ENCODE measurements at places on chromosomes 7 and 10.

DNA sequence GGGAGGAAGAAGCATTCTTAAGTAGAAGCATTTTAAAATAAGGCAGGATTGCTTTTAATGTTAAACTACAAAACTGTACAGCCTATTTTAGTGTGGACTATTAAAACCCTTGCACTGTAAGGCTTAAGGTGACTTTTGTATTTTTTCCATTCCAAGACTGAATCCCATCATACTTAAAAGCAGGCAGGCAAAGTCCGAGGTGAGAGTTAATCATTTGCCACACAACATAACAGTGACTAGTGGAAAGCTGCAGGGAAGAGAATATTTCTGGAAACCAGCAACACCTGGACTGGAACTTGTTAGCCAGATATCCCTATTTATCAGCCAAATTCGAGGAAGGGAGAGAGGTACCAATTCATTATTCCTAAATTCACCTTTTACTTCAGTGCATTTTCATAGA is 3.5 kb downstream of the PRR15 start:
- DNase-seq, result no peak

DNA sequence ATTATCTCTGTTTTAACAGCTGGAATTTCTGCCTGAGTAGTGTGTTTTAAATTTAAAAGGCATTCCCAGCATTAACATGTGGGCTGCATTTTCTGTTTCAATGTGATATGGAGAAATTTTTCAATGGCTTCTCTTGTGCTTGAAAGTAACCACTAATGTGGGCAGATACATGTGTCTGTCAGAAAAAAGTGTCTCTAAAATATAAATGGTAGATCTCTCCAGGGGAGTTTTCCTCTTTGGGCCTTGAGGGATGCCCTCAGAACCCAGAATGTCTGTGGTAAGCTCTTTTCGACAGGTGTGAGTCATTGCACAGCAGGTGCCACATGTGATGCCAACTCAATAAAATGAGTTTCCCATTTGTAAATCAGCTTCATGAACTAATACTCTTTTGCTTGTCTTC is 221.1 kb downstream of the SEMA3E start:
- no peak for DNase-seq

DNA sequence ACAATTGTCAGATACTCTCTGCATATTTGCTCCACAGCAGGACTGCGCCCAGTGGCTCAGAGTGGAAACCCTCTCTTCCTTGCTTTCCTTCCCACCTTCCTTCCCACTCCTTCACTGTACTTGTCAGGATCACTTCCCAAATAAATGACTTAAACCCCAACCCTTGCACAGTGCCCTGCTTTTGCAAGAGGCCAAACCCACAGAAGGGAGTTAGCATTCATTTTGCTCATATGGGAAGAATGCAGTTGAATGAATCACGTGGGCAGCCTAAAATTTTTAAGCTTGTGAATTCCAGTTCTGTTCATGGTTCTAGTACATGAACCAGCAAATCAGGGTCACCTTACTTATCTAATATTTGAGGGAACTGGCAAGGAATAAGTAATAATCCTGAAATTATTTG is 47.7 kb upstream of the SFMBT2 start:
- DNase-seq, result no peak

- no peak for DNase-seq
These were observed 32.0 kb downstream of the ANTXRL start for GRCh38 chr10:46318799-46319198.

DNA sequence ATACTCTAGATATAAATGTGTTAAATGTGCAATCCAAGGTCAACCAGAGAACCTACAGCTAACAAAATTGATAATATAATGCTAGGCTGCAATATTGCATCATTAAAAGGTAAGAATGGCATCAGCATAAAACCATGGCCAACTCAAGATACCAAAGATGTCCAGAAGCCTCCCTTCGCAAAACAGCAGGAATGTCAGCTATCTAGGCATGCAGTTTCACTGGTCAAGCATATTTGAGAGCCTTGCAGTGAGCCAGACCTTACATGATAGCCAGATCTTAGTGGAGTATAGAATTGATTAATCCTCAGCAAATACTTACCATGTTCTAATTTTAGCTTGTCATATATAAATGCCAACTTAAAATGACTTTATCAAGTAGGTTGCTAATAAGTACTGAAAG is 138.8 kb downstream of the ZEB1 start:
- no peak for DNase-seq

- peak; percentile 94 for DNase-seq
These were observed 6.8 kb downstream of the FFAR4 start for GRCh38 chr10:93573051-93573909.

- DNase-seq, result no peak
These were observed 7.0 kb upstream of the SERPINE1 start for GRCh38 chr7:101119876-101120275.

DNA sequence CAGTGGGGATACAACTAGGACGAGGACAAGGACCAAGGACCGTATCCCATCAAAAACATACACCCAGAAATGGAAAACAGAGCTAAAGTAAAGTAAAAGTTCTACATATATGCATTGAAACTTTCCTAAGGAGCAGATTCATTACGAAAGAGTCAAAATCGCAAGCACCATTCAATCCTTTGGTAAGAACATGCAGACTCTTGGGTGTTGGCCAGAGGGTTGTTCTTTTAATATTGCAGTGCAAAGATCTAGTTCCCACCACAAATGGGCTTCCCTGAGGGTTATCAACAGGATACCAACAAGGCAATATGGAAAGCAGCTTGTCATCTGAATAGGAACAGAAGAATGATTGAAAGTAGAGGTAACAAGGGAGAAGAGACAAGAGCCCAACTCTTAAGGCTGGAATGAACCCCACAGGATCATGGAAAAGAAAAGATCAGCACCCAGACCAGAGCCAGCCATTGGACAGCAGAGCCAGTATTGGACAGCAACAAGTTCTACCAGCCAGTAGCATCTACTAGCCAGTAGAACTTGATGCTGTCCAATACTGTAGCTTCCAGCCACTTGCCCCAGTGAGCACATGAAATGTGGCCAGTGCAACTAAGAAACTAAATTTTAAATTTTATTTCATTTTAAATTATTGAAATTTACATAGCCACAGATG is 66.0 kb downstream of the OSBPL3 start:
- no peak for DNase-seq

- no peak for DNase-seq
These were observed 273.9 kb downstream of the PAXIP1 start for GRCh38 chr7:154729056-154729455.

- no peak for DNase-seq
These were observed 91.1 kb downstream of the AHCYL2 start for GRCh38 chr7:129315960-129316359.

DNA sequence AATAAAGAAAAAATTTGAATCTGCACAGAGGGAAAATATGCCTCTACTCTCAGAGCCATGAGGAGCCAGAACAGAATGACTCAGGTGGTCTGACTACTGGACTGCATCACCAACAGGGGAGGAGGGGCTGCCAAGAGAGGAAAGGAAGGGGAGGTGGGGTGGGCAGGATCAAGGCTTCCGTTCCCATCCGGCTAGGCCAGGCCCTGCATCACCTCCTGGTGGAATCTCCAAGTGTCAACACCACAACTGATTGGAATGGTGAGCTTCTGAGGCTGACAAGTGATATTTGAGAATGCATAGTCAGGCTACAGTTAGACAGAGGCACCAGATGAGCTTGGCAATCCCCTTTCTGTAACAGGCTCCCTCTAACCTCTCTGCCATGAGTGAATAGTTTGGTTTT is 10.4 kb upstream of the GPR26 start:
- DNase-seq, result no peak

GRCh38 chr10:114504769-114505579 is 100.7 kb upstream of the AFAP1L2 start:
- no peak for DNase-seq

- no peak for DNase-seq
These were observed 9.1 kb upstream of the DMBT1 start for GRCh38 chr10:122551450-122551849.

- DNase-seq, result no peak
These were observed 434 bp upstream of the PLEKHA8 start for GRCh38 chr7:30027740-30028215.

- no peak for DNase-seq
These were observed 114.0 kb downstream of the GRID1 start for GRCh38 chr10:86252556-86252955.

GRCh38 chr10:97999066-97999922 is 31.1 kb downstream of the CRTAC1 start:
- no peak for DNase-seq

- DNase-seq, result no peak
These were observed 9.3 kb upstream of the PRSS1 start for GRCh38 chr7:142739923-142740492.

DNA sequence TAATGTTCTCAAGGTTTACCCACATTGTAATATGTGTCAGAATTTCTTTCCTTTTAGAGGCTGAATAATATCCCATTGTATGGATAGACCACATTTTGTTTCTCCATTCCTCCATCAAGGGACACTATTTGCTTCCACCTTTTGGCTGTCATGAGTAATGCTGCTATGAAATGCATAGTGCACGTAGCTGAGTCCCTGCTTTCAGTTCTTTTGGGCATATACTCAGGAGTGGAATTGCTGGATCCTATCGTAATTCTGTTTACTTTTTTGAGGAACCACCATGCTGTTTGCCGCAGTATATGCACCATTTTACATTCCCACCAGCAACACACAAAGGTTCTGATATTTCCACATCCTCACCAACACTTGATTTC is 60.0 kb downstream of the PRF1 start:
- DNase-seq, result no peak

DNA sequence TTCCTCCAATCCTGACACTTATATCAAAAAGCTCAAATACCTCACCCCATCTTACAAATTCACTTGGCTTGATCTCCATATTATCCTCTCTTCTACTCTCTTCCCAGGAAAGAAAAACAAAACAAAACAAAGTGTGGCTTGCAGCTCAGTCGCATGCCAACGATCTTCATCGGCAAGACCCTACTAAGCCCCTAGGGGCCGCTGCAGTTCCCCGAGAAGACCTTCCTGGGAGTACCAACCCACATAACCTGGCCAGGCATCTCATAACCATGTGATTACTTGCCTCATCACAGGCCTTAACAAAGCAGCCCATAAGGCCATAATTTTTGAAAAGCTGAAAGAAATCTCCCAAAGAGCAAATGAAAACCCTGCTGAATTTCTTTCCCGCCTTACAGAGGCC is 103.7 kb downstream of the ZNF92 start:
- DNase-seq, result no peak

GRCh38 chr10:70335246-70335613 is 47.2 kb downstream of the LRRC20 start:
- no peak for DNase-seq

- no peak for DNase-seq
These were observed 7.4 kb downstream of the PRPS1L1 start for GRCh38 chr7:18020138-18020715.

- DNase-seq, result no peak
These were observed 12.0 kb downstream of the SFTPD start for GRCh38 chr10:79936625-79937615.

GRCh38 chr10:58486821-58487220 is 25.9 kb upstream of the BICC1 start:
- no peak for DNase-seq

GRCh38 chr10:86346799-86347665 is 19.6 kb downstream of the GRID1 start:
- no peak for DNase-seq

DNA sequence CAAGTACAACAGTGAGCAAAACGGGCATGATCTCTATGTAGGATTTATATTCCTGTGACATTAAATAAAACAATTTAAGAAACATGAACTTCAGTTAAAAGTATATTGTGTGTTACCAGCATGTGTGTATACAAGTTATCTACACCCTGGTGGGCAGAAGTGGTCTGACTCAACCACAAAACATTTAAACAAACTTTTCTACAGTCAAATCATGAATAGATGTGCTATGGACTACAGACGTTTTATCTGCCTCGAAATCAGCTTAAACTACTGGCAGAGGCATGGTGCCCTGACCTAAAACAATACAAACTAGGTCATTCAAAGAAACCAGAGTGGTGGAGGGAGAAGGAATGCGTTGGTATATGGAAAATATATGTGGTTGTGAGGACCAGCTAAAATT is 3.6 kb downstream of the ARL3 start:
- DNase-seq, result no peak

GRCh38 chr10:34506786-34507185 is 308.3 kb downstream of the PARD3 start:
- no peak for DNase-seq

DNA sequence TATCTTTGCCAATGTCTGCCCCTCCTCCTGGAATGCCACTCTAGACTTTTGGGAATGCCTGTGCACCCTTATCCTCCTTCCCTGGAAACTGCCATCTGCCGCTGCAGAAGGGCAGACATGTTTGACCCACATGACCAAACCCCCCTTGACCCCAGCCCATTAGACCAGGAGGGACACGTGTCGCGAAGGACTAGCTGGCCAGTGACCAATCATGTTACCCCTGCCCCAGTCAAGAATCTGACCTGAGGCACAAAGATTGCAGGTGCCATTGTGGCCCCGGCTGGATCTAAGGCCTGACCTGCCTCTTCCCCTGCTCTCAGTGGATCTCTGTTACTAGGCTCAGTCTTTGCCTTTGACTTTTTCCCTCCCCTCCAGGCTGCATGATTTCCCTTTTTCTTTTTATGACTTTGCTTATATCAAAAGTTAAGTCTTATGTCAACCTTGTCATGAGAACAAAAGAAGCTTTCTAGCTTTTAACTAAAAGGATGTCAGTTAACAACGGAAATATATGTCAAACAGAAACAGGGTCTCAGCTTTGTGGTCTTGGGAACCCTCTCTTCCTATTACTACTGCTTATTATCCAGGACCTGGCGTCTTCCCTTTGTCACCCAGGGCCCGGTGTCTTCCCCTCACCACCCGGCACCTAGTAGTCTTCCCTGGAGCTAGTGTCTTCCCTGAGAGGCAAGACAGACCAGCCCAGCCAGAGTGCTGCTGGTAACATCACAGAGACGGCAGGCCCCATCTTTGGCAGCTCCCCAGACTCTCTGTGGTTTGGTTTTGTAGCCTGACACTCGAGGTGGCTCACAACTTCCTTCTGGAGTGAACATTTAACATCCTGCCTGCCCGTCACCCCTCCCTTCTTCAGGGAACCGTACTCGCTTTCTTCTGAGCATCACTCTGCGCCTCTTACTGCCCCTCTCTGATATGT is 24.4 kb upstream of the PPIF start:
- peak; percentile 96 for DNase-seq

DNA sequence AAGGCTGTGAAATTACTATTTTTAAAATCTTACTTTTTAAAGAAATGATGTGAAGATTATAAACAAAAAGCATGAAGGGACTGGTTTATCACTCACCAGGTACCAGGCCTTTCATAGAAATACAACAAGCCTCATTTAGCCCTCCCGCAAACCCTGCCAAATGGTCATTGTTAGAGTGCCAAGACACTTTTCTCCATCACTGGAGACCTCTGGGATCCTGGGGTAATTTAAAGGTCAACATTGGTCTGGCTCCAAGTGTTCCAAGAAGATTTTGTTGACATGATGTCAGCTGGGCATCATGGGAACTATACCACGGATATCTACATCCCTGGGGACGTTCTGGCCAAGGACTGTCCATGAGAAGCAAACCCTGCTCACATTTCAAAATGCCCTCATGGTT is 138.0 kb upstream of the FRMD4A start:
- no peak for DNase-seq

GRCh38 chr10:13928451-13928850 is 341.7 kb downstream of the PRPF18 start:
- no peak for DNase-seq

- no peak for DNase-seq
These were observed 103.8 kb downstream of the RGS10 start for GRCh38 chr10:119438717-119439116.

Data from KBM-7 (cell line).